Activated CD8-positive, alpha-beta memory T cell treated with anti-CD3 and anti-CD28 coated beads for 48 hours (primary cell): ENCODE measurements at places on chromosomes 12 and 14.

DNA sequence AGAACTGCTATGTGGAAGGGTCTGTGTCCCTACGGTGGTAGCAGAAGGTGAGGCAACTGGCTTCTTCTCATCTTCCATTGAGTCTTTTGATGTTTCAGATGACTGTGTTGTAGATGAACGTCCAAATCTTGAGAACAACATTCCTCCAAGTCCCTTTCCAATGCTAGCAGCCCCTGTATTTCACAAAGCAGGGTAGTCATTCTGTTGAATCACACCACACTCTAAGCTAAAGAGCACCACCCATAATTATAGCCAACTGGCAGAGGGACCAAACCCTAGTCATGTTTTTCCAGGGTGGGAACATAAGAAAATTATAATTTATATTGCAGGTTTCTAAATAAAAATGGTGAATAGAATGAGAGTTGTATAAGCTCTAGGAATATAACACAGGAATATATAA is 98.7 kb downstream of the DDHD1 start:
- DNase-seq, result no peak

DNA sequence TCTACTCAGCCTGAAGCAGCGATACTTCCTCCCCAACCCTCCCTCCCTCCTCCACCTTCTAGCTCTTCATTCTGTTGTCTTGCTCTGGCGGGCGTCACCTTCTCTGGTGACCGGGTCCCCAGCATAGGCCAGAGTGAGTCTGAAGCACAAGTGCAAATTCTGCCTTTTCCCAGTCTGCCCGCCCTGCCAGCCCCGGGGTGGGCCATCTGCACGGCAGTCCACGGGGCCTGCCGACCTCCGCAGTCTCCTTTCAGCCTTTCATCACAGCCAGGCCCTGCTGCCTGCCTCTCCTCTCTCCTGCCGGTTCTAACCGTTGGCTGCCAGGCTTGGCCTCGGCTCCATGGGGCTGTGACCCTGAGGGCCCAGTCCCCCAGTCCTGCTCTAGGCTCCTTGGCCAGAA is 58.7 kb downstream of the TESC start:
- DNase-seq, result no peak

GRCh38 chr14:93654599-93654998 is 133.7 kb downstream of the PRIMA1 start:
- no peak for DNase-seq

DNA sequence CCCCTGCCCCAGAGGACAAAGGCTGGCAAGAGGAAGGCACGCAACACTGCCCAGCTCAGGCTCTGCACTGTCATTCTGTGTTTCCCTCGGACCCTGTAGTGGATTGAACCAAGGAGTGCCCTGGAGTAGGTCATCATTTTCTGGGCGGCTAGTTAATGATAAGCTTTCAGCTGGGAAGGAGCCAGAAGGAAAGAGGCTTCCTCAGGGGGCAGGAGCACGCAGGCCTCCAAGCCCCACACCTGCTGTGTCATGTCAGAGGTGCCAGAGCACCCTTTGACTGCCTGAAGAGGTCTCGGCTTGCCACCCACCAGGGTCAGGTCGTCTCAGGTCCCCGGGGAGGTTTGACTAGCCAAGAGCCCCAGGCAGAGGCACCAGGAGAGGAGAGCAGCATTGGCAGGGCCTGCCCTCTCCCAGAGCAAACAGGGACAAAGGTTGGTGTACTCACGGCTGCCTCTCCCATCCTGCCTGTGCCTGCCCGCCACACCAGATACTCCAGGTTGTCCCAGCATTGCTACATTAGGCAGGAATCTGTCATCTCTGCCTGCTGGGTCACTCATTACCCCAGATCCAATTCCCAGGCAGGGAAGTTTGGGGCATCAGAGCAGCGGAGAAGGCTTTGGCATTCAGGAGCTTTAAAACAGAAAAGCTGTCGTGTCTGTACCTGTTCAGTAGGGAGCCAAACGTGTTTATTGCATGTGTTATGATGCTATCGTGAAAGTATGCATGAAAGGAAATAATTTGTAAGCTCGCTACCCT is 33.5 kb upstream of the ATP2A2 start:
- no peak for DNase-seq

- no peak for DNase-seq
These were observed 90.4 kb downstream of the LRP6 start for GRCh38 chr12:12176402-12176801.

GRCh38 chr12:62254967-62255366 is 5.2 kb upstream of the USP15 start:
- no peak for DNase-seq
